AG10803 (cell line): ENCODE measurements at places on chromosomes 2 and 18.

GRCh38 chr2:167790189-167790588 lies 457.2 kb downstream of the STK39 start:
- DNase-seq = no peak

GRCh38 chr2:179788104-179788503 lies 73.3 kb downstream of the ZNF385B start:
- no peak for DNase-seq

- DNase-seq = no peak
Observed at GRCh38 chr2:100522430-100522829, 40.4 kb upstream of the PDCL3 start.

GRCh38 chr18:56323673-56324072 lies 314.7 kb downstream of the TXNL1 start:
- DNase-seq = no peak

- peak; percentile 83 for DNase-seq
Observed at GRCh38 chr2:8435608-8436007, 246.2 kb upstream of the ID2 start.

DNA sequence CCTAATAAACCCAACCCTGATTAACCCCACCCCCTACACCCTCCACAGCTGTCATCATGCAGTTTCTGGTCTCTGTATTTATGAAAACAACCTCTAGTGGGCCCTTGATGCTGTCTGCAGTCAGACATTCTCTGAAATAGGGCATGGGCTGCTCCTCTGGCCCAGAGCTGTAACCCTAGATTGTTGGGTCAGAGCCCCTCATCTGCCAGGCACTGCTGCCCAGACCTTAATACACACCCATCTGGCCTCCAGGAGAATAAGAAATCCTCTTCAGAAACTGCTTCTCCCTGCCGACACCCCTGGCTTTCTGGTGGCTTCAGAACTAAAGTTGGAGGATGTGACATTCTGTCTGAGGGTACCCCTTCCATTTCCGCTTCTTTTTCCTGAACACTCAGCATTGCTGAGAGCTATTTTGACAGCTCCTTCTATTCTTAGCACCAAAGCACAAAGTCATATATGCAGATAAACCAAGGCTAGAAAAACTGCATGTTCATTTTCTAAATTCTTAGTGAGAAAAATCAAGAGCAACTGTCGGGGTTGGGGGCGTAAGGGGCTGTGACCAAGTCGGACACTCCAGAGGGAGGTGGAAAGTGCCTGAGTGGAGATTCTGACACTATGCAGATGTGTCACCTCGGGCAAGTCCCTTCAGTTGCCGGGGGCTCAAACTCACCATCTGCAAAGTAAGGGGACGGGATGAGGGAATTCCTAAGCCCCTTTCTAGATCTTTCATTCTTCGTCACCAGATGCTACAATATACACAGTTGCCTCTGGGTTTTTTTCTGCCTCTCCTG lies 28.7 kb downstream of the SRSF7 start:
- no peak for DNase-seq

GRCh38 chr2:65722028-65722778 lies 289.8 kb upstream of the SPRED2 start:
- DNase-seq = peak; percentile 20

- DNase-seq = no peak
Observed at GRCh38 chr18:29838556-29838955, 1204.0 kb downstream of the DSC3 start.

GRCh38 chr2:199756743-199757142 lies 94.2 kb downstream of the FTCDNL1 start:
- DNase-seq = no peak

GRCh38 chr2:233165895-233166661 lies 85.4 kb upstream of the ATG16L1 start:
- peak; percentile 15 for DNase-seq

DNA sequence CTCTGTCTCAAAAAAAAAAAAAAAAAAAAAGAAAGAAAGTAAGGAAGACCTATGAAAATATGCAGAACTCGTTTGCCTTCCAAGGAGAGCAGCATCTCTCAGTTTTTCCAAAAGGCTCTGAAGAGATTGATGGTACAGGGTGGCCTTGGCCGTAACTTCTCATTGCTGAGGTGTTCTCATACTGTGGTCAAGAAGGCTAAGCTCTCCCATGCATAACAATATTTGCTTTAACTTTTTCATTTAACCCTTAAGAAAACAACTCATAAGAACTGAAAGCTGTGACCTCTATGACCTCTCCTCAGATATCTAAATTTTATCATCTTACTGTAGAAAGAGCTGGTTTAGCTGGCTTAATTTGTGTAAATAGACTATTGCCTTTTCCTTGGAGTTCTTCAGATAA lies 37.1 kb upstream of the GATA6 start:
- no peak for DNase-seq

GRCh38 chr2:241935314-241935713 lies 65.8 kb downstream of the RTP5 start:
- DNase-seq = peak; percentile 80
